Stimulated activated CD4-positive, alpha-beta T cell treated with anti-CD3 and anti-CD28 coated beads, Interleukin-2, amount 100 ng/mL, for 24 hours (primary cell): ENCODE measurements at places on chromosomes 7 and 10.

- no peak for DNase-seq
Observed at GRCh38 chr10:33704214-33704830, 369.9 kb upstream of the NRP1 start.

DNA sequence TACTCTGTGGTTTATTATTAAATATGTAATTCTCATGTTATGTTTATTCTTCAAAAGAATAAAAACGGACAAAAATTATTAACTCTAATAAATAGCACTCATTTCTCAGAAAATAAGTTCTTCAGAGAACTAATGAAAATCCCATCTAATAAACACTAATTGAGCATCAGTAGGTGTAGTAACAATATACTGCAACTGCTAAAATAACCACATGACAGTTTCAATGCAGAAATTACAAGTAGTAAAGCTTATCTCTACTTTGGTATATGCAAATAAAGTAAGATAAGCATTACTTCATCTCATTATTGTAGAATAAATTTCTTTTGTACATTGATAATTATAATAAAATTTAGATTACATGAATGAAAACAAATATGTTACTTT is 56.4 kb upstream of the DKK1 start:
- DNase-seq = no peak

GRCh38 chr7:107479303-107479702 is 9.4 kb downstream of the GPR22 start:
- DNase-seq = no peak

DNA sequence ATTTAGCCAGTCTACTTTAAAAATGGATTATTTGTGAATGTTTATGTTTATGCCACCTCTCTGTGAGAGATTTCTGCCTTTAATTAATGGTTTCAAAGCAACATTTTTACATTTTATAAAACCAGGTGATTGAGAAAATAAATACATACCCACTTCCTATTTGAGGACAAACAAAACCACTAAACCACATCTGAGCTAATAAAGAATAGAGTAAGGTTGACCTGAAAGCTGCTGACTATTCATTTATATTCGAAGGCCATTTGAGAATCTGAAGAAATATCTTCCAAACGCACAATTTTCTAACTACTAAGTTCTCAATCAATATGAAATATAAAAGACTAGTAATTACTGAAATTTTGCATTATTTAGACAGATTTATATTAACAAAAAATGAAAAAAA is 705.1 kb downstream of the XPNPEP1 start:
- no peak for DNase-seq

DNA sequence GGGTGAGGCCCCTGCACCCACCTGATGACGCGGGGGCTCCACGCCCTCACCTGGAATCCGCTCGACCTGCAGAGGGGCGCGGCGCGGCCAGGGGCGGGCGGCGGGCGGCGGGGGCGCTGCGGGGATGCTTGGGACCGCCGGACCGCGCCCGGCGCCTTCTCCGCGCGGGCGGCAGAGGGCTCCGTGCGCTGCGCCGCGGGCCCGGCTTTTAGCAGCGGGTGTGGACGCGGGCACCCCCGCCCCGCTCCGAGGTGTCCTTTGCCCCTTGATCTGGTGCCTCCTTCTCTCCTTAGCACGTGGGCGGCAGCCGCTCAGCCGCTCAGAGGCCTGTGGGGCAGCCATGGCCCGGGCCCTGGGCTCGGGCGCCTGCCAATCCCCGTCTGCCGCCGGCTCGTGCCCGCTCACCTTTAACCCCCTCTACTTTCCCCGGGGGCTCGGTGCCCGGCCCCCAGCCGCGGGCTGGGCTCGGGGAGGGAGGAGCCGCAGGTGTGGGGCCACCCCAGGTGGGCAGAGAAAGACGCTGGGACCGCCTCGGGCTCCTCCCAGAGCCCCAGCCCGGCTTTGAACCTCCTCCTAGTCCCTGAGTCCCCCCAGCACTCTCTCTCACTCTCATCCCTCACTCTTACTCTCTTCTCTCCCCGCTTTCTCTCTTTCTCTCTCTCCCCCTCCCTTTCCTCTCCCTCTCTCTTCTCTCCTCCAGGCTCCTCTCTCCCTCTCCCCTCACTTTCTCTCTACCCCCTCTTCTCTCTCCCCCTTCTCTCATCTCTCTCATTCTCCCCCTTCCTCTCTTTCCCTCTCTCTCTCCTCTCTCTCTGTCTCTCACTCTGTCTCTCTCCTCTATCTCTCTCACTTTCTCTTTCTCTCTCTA is 19.7 kb upstream of the VPS37D start:
- DNase-seq = peak; percentile 39

- no peak for DNase-seq
Observed at GRCh38 chr7:31553661-31554081, 39.8 kb downstream of the ITPRID1 start.

DNA sequence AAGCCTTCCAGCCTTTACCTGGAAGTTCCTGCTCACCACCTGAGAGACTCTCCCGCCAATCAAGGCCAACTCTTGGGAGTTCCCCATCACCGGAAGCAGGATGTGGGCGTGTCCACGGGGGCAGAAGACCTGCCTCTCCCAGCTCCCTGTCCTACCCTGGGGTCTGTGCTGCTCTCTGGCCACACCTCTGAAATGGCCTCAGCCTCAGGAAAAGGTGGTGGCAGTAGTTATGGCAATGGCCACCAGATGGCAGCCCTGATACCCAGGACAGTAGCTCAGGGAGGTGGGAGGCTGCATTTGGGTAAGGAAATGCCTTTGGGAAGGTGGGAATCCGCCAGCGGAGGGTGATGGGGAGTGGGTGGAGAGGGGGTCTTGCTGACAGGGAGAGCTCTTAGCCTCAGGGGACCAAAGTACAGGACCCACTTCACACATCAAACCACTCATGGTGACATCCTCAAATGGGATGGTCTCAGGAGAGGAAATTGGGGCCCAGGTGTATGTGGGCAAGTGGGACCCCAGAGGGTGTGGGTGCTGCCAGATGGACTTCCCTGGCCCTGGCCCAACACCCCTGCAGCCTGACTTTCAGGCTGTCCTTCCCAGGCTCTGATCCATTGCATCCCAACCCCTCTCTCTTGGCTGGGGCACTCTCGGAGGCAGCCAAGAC is 33.9 kb downstream of the KAZALD1 start:
- peak; percentile 84 for DNase-seq

DNA sequence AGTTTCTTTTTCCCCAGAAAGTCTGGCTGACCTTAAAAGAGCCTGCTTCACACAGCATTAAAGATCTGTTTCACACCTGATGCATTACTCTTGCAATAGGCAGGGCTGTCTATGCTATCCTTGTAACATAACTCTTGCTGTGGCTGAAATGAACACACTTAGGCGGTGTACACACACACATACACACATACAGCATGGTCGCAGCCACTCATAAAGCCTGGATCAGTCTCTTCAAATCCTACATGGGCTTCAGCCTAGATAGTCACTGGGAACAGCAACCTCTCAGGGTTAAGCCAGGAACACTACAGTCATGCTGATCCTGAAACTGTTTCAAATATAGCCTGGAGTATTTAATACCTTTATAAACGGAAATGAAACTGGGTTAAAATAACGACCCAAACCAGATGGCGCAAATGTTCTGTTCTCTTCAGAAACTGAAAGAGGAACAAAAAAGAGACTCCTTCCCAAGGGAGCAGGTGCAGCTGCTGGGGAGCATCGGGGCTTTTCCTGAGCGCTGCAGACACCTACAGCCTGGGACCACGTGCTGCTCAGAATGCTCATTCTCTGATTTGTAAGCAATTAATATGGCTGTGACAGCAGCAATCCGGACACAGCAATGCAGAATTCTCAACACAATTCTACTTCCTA is 61.0 kb upstream of the SFMBT2 start:
- DNase-seq = no peak

DNA sequence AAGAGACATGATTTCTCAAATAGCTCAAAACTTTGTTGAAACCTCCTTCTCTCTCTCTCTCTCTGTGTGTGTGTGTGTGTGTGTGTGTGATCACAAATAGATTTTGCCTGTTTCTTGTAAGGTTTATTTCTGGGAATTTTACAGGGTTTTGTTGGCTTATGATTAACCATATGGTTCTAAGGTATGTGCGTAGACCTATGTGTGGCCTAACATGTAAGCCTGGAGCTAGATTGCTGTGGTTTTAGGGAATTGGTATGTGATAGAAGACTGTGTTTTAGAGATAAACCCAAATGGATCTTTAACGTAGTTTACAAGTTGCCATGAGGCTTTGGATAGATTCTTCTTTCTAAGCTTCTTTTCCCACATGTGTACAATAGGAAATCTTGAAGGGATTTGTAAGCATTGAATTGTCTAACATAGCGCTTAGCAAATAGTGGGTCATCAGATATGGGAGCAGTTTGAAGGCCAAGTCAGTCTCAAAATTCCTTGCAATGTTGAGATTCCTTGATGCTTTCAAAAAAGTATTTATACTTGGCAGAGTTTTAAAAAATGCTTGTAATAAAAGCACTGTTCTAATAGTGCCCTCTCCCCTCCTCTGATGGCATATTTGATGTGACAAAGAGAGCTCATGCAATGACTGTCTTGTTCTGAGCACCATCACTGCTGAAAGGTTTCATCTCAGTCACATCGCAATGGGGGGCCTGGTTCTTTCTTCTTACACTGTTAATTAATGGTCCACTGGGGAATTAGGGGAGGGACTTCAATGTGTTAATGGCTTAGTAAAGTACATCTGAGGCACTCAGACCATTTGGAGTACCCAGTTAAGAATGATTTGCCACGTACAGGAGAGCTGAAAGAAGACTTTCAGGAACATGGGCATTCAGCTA is 118.2 kb downstream of the SNX10 start:
- DNase-seq = no peak

DNA sequence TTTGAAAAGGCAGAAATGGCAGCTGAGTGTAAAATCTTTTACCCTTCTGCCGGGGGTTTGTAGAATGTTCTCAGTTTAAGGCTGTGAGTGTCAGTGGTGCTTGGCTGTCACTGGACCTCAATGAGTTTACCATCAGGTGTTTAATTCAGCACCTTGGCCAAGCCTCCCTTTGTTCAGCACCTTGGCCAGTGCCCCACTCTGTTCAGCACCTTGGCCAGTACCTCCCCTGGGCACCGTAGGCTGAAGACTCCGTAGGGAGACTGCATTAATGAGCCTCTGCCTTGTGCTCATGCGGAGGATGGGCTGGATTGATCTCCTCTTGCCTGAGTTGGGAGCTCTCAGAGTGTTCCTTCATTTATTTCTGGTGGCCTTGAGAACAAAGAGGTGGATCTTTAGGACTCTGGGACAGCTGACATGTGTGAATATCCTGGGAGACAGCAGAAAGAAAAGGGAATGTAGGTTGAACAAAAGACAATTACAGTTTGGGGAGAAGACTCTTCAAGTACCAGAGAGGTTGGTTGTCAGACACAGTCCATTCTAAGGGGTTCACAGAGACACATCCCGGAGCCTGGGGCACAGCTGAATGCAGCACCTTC is 1.6 kb downstream of the FAM24A start:
- peak; percentile 61 for DNase-seq

- no peak for DNase-seq
Observed at GRCh38 chr10:15461353-15462108, 90.4 kb upstream of the FAM171A1 start.

DNA sequence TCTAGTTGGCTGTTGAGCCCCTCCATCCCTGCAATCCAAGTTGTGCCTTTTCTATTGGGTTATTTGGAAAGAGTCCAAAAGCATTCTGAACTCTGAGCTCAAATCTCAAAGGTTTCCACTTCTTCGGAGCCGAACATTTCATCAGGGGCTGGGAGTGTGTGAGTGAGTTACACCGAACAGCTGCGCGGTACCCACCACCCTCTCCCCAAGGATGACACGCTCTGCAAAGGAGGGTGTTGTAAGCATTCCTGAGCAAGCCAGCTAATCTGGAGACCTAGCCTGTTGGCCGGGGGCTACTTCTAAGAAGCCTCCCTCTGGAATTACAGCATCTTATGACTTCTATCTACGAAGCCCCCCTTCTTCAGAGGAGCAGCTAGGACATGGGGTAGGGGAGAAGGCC is 270.5 kb downstream of the CREB5 start:
- no peak for DNase-seq

GRCh38 chr10:86974484-86974883 is 6.2 kb downstream of the ADIRF start:
- DNase-seq = no peak

GRCh38 chr7:98922392-98923187 is 44.3 kb downstream of the TRRAP start:
- no peak for DNase-seq

- DNase-seq = no peak
Observed at GRCh38 chr7:75946207-75946855, 31.4 kb downstream of the POR start.

- no peak for DNase-seq
Observed at GRCh38 chr10:60883187-60883586, 60.8 kb downstream of the RHOBTB1 start.

GRCh38 chr10:20004087-20004523 is 187.9 kb downstream of the PLXDC2 start:
- DNase-seq = no peak

DNA sequence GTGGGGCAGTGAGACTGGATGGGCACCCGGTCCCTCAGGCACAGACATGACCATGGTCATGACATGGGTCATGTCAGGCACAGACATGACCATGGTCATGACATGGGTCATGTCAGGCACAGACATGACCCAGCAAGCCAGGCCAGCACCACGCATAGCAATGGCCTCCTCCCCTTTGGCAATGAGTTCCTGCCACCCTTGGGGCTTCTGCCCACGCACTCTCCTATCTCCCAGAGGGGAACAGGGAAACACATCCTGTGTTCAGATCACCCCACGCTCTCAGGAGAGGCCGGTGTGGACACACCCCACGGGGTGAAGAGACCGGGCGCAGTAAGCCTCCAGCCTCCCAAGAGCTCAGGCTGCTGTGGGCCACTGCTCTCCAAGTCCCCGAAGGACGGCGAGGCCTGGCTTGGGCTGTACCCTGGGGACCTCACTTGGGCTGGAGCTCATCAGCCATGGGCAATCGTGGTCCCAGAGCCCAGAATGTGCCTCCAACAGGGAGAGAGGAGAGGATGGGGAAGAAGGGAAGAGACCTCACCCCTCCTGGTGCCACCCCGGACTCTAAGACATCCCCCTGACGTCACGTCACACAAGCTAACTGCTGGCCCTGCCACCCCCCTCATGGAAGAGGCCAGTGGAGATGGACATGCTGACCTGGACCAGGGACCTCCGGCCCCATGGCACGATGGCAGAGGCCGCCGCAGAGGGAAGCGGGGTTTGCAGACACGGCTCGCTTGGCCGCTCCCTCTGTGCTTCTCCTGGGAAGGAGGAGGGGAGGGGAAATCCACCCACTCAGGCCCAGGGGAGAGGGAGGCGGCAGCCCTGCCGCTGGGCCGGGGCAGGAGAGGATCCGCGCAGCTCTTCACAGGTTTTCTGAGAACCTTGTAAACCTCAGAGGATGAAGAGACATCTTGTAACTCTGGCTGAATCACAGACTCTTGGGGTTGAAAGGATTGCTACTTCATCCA is 269.6 kb downstream of the ELFN1 start:
- DNase-seq = peak; percentile 44

DNA sequence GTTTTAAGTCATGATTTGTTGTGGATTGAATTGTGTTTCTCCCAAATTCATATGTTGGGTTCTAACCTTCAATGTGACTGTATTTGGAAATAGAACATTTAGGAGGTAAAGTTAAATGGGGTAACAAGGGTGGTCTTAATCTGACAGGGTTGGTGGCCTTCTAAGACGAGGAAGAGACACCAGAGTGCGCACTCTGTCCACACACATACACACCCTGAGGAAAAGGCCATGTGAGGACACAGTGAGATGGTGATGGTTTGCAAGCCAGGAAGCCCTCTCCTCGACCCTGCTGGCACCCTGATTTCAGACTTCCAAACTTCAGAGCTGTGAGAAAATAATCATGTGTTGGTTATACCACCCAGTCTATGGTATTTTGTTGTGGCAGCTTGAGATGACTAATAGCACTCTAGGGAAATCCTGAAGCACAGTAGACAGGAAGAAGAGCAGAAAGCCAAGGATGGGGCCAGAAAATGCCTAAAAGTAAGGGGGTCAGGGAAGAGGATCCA is 28.0 kb upstream of the SEM1 start:
- DNase-seq = no peak

- DNase-seq = no peak
Observed at GRCh38 chr7:141577043-141577839, 26.0 kb downstream of the AGK start.
